ENCODE measurements at places on chromosomes 7 and 10.

DNA sequence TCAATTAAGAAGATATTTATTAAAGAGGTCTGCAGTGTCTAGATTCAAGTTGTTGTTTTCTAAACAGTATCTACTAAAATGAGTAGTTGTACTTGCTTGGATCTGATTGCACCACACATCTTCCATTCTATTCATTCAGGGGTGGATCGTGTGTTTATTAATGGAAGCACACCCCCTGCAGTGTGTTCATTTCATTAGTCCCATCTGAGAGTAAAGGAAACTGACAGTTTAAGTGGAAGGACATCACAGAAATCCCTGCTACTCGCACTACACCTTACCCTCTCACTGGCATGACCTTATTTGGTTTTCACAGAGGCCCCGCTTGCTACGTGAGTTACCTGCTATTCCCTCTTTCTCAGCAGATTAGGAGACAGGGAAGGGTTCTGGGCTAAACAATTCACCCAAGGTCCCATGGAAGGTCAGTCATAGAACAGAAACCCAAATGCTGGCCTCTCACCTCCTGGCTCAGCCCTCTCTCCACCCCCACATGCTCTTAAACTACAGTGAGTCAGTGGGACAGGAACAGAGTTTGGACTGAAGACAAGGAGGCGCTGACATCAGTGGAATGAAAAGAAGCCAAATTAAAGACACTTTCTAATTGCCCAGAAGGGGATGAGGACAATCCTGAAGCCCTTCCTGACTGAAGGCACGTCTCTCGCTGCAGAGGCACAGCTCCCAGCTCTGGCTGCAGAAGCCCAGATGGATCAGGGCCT is 369.2 kb upstream of the NRP1 start:
- no peak for DNase-seq

GRCh38 chr10:111207500-111207899 is 130.7 kb downstream of the ADRA2A start:
- no peak for DNase-seq

DNA sequence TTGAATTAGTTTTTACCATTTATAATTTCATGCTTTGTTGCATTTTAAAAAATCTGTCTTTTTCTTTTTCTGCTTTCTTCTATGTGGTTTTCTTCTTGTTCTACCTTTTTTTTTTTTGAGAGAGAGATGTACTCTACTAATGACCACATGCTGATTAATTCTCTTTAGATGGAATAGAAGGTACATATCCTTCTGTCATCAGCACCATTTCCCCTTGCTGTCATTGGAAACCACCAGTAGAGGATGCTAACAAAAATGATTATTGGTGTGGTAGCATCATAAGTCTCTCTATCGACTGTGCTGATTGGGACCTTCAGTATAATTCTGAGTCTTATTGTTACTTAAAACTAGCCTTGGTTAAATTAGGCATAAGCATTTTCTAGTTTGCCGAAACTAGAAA is 3.6 kb downstream of the ZEB1 start:
- peak; percentile 39 for DNase-seq

DNA sequence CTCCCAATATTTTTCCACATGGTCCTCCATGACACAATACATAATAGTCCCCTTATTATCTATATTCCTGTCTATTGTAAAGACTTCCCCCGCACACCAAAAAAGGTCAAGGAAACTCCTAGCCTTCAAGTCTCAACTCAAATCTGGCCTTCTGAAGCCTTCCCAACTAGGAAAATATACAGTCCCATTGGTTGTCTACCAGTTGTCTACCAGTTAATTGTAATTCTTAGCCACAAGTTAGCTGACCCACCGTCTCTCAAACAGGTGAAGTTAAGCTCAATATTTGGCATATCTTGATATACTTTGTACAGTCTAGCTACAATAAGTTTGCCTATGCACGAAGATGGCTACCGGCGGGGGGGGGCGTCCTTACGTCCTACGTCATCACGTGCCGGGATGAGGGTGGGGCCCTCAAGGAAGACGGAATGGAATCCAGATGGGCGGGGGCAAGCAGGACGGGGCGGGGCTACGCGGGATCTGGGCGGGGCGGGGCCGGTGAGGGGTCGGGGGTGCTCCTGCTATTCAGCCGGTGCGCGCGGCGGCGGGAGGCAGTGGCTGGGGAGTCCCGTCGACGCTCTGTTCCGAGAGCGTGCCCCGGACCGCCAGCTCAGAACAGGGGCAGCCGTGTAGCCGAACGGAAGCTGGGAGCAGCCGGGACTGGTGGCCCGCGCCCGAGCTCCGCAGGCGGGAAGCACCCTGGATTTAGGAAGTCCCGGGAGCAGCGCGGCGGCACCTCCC is at the start of gene AHR:
Gene AHR, plus strand, starts transcription at position 551 of the 738 bp plus-strand sequence. CDS start 613 bp downstream, outside the sequence.
- peak; percentile 92 for DNase-seq

DNA sequence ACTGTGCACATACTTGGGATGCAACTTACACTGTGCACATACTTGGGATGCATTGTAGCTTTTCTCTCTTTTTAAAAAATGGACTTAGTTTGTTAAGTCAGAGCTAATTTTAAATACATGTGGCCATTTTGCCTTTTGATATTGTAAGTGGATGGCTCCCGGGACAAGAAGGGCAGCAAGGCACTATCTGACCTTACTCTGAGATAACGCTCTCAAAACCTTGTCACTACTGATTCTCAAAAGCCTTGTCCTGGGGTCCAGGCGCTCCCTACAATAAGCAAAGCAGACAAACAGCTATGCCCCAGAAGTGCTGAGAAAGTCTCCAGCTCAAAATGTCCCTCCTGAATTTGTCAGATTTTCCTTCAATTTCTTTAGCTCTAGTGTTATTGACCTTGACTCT is 66.9 kb upstream of the CACNB2 start:
- no peak for DNase-seq

DNA sequence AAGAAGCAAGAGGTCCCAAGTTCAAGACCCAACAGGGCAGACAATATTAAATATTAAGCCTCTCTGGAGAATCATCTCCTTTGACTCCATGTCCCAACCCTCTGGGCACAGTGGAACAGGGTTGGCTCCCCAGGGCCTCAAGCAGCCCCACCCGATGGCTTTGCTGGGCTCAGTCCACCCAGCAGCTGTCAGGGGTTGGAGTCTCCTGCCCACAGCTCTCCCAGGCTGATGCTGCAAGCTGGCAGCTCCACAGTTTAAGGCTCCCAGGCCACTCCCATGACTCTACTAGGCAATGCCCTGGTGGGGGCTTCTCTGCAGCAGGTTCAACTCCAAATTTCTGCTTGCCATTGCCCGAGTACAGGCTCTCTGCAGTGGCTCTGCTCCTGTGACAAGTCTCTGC is 55.1 kb downstream of the LARP4B start:
- DNase-seq = no peak

DNA sequence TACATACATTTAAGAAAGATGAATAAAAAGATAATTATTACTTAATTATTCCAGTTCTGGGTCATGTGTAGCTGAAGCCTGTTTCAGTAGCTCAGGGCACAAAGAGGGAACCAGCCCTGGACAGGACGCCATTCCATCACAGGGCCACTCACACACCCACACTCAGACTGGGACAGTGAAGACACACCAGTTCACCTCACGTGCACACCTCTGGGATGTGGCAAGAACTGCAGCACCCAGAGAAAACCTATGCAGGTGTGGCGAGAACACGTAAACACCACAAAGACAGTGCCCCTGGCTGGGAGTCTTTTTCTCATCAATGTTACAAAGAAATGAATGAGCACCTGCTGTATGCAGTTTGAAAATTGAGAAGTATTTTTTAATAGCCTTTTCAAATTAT is 1.6 kb upstream of the IDI1 start:
- peak; percentile 47 for DNase-seq

DNA sequence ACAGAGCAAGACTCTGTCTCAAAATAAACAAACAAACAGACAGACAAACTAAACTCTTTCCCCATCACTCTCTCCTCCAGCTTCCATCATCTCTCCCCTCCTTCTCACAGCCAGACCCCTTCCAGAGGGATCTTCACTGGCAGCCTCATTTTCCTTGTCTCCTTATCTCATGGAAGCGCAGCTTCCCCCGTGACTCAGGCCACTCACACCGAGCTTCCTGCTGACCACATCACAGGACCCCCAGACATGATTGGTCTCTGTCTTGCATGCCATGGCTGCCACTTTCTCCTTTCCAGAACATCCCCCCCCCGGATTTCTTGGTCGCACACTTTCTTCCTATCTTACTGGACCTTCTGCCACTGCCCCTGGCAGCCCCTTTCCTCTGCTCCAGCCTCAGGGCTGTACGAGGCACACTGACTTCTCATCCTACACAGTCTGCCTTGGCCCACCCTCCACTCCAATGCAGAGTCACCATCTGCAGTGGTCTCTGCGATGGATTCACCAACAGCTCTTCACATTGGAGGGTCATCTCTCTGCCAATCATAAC is 4.9 kb upstream of the INSIG1 start:
- no peak for DNase-seq

DNA sequence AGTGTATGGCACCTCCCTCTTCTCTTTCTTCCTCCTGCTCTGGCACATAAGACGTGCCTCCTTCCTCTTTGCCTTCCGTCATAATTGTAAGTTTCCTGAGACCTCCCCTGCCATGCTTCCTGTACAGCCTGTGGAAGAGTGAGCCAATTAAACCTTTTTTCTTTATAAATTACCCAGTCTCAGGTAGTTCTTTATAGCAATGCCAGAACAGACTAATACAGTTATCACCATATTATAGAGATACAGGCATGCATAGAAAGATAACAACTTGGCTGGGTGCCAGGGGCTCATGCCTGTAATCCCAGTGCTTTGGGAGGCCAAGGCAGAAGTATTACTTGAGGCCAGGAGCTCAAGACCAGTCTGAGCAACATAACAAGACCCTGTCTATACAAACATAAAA is 53.2 kb downstream of the GCC1 start:
- no peak for DNase-seq

DNA sequence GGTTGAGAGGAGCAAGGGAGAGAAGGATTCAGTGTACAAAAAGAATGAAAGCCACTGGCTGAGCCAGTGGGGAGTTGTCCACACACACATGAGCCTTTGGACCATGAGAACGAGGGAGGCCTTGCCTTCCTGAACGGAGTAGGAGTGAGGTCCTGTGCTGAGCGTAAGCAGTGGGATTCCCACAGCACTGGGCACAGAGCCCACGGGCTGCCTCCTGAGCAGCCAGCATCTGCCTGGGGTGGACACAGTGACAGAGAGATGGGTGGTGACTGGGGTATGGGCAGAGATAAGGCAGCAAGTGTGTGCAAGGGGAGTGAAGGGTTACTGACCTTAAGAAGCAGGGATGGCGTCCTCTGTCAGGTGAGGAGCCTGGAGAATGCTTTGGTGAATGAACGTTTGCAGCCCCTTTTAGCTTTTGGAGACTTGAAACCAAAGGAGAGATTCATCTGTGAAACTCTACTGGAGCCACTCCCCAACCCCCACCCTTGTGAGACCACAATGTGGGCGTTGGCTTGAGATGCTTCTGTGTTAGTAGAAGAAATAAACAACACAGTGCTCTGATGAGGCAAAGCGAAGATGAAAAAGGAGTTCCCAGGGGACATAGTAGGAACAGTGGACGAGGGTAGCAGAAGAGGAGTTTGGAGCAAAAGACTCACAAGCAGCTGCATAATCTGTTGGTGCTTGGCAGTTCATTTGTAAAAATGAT is 56.5 kb downstream of the FIGNL1 start:
- peak; percentile 82 for DNase-seq

- DNase-seq = peak; percentile 51
Measured at GRCh38 chr10:114821915-114822443, 399 bp downstream of the FHIP2A start.

DNA sequence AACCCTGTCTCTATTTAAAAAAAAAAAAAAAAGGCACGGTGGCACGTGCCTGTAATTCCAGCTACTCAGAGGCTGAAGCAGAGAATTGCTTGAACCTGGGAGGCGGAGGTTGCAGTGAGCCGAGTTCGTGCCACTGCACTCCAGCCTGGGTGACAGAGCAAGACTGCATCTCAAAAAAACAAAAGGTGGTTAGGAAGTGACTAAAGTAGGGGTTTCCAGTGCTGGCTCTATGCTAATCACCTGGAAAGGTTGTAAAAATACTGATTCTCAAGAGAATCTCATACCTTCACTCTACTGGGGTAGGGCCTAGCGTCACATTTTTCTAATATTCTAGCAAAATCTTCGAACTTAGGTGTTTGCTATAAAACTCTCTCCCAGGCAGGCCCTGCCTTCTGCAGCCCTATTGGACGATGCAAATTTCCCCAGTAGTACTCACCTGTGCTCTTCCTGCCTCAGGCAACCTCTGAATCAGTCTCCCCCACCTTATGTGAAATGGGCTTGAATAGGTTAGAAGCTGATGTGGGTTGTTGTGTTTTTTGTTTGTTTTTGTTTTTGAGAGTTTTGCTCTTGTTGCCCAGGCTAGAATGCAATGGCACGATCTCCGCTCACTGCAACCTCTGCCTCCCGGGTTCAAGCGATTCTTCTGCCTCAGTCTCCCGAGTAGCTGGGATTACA is 3.5 kb downstream of the ZP3 start:
- DNase-seq = no peak

DNA sequence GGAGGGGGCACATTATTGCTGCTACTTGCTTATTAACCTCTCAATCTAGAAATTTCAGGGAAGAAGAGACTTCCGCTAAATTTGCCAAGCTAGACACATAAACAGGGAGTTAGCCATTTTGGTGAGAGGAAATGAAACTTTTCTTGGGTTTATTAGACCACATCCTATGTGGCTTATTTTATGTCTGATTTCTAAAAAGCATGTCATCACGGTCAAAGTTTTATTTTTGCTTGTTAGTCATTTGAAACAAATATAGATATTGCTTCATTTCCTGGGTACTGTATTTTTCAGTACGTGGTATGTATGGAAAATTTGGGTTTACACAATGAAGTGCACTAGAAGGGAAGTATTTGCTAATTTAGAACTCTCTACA is 144.1 kb downstream of the TCF7L2 start:
- peak; percentile 31 for DNase-seq

DNA sequence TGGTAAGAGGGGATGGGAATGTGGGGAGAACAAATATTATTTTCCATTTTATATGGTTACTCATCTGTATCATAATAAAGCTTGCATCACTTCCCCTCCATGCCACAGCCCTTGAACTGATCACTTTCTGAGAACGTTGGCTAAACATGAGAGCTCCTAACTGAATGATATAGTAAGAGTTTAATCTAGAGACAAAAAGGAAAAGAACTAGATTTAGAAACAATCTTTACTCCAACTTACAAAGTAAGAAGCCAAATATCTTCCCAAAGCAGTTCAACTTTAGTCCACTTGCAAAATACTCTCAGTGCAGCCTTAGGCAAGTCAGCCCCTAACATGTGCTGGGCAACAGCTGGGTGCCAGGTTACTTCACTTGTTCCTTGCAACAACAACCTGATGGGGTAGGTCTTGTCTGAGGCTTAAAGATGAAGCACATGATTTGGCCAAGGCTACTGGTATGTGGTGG is 20.3 kb downstream of the SMURF1 start:
- DNase-seq = no peak

GRCh38 chr7:149642589-149642988 is 130.8 kb downstream of the ZNF467 start:
- DNase-seq = no peak

Data from CD4-positive, alpha-beta T cell treated with Interleukin-2 at 100 ng/mL for 4 hours (primary cell).